ENCODE measurements at places on chromosomes 3 and 15. TPM values are rescaled to one million over a fixed set of nuclear protein-coding genes. Genes with fewer than 3 reads are reported as not detected.

CPLX3 gene
- 0.25 TPM for total RNA-seq

PROK2 gene
- not detected for total RNA-seq

HACD3 gene
- 77.9 TPM for total RNA-seq

DCLK3 gene
- total RNA-seq = not detected

DNAH12 gene
- total RNA-seq = 0.05 TPM

TUSC7 gene
- total RNA-seq = not detected

SEMA6D gene
- total RNA-seq = not detected

STRIT1 gene
- total RNA-seq = not detected

C15orf62 gene
- 8.4 TPM for total RNA-seq

GPR171 gene
- not detected for total RNA-seq

CGNL1 gene
- 0.36 TPM for total RNA-seq

All from HT-29 (cell line).